Kidney glomerular epithelial cell (primary cell): ENCODE measurements at places on chromosomes 5 and 9.
A peak's percentile ranks its signal among the peaks of the same experiment; 100 is the strongest.

- no peak for DNase-seq
These were observed 765.1 kb upstream of the CTNND2 start for GRCh38 chr5:12669326-12669725.

GRCh38 chr5:57550132-57550531, 67.5 kb upstream of the ACTBL2 start:
- DNase-seq, result no peak

GRCh38 chr5:85441853-85442252, 1057.2 kb upstream of the EDIL3 start:
- no peak for DNase-seq

GRCh38 chr5:103298607-103299188, 40.1 kb downstream of the MACIR start:
- no peak for DNase-seq

GRCh38 chr5:171425596-171426244, 6.3 kb downstream of the FGF18 start:
- DNase-seq, result no peak

DNA sequence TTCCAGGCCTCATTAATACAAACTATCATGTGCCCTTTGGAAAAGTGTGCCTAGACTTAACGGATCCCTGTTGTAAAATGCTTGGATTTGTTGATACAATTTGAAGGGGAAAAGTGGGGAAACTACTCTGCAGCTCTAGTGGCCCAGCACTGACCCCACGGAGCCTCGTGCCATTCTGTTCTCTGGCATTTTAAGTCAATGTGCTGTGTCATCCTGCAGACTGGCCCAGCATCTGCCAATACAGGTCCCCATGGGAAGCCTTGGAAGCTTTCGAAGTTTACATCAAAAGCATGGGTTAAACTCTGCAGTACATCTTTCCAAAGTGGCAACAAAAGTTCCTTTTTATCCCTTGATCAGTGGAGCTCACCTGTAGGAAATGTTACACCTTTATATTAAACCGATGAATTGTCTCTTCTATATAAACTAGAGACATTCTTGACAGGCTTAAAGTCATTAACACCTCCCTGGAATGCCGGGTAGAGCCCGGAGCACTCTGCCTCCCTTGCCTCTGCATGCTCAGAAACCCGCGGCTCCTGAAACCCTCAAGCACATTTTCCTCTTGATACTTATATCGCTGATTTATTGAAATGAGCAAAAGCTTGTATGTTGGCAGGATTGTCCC, 596.0 kb upstream of the ADAMTS16 start:
- no peak for DNase-seq

GRCh38 chr5:112929336-112930081, 7.5 kb upstream of the REEP5 start:
- no peak for DNase-seq

GRCh38 chr5:164256351-164256750, 750.9 kb downstream of the MAT2B start:
- DNase-seq, result no peak

DNA sequence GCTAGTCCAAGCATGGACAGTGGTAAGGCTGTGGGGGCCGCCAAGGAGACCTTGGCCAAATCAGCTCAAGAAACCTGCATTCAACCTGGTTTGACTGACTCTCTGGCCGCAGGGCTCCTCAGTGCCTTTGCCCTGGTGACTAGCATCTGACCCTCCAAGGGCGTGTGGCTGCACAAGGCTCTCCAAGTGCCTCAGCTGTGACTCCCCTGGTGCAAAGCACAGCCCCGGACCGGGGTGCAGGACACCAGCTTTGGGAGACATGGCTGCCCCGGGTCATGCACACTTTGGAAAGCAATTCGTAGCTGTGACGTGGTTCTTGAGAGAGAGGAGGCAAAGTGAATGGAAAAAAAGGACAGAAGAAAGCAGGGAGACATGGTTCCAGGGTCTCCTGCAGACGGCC, 245.2 kb upstream of the IRX2 start:
- no peak for DNase-seq

- DNase-seq, result no peak
These were observed 55.3 kb upstream of the ALDH1A1 start for GRCh38 chr9:73007966-73008672.

- DNase-seq, result no peak
These were observed 97.4 kb downstream of the NR3C1 start for GRCh38 chr5:143306040-143306439.

DNA sequence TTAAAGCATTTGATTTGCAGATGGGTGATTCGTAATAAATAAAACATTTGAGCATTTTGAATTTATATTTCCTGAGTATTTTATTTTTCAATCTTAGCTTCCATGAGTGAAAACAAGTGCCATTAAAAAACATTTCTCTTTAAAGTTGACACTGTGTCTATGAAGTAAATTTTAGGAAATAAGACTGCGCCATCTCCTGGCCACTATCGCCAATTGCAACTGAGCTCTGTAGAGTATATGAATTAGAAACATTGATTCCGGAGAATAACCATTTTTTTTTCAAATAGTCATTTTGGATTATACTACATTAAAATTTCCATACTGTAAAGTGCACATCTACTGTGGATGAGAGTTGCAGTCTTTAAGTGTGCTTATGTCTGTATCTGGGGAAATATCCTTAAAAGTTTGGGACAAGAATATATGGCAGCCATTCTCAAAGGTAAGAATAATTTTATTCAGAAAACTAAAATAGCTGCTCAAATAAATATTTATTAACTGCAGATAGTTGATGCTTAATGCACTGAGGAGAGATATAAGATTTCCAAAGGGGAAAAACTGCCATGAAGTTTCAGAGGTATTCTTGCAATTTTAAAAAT, 5.9 kb downstream of the DMRTA1 start:
- peak; percentile 14 for DNase-seq

DNA sequence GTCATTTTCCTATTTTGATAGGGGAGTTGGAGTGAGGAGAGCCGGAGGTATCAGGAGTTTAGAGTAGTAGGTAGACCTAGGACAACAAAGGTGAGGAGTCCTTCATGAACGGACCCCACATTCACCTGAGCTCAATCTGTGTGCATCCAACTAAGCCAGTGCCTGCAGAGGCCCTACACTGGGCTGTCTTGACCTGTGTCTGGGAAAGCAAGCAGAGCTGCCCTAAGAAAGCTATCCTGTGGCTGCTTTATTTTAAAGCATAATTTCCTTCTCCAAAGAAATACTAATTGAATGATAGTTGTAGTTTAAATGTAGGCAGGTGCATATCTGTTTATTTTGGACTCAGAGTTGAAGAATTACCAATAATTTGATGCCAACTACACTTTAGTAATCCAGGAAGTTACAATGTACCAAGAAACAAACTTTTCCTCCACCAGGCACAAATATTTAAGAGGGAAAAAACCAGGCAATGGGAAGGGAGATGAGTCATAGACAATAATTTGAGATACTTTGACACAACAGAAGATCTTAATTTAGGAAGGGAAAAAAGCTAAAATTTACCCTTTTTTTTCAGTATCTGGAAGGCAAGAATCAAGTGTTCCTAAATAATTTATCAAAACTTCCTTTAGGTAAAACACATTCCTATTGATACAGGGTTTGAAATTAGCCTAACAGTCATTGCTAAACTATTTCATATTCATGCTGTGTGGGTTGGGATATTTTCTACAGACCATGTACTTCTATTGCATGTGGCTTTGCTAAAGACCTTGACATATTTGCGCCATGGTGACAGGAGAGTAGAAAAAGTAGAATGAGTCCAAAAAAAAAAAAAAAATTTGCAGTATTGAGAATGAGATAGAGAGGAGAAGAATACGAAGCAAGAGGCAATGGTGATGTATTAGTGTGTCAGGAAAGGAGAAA, 376.6 kb upstream of the TUSC1 start:
- DNase-seq, result no peak

- DNase-seq, result no peak
These were observed 43.3 kb downstream of the TLE4 start for GRCh38 chr9:79615038-79615437.

DNA sequence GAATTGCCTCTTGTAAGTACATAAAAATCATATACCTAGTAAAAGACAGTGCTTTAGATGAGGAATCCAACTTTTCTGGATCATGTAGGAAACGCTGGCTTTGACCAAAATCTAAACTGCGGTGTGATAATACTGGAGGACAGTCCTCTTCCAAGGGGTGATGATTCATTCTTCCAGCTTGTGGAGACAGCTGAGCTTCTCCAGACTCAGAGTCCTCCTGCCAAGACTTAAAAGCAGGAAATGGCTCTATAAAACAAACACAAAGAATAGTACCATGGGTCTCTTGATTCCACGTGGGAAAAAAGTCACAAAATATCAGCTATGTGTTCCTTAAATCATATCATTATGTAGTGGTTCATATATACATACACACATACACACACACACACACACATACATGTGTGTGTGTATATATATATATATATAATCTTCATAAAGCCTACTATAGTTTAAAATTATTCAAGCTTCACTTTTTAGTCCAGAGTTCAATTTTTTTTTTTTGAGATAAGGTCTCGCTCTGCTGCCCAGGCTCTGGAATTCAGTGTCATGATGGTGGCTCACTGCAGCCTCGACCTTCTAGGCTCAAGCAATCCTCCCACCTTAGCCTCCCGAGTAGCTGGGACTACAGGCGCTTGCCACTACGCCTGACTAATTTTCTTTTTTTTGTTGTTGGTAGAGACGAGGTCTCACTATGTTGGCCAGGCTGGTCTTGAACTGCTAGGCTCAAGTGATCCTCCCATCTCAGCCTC, 65.0 kb downstream of the PKD2L2 start:
- DNase-seq, result peak; percentile 59

DNA sequence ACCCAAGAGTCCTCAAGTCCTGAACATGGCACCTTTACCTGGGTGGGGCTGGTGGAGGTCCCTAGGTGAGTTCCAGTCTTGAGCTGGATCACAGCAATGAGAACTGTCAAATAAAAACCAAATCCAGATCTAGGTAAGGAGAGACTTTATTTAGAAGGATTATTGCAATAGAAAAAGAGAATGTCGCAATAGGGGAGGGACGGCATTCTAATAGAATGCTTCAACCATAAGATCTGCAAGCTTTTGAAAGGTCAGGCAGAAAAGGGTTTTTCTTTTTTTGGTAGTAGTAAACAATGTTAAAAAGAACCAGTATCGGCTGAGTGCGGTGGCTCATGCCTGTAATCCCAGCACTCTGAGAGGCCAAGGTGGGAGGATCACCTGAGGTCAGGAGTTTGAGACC, 5.2 kb upstream of the GCNT1 start:
- DNase-seq, result no peak

- no peak for DNase-seq
These were observed 58.5 kb downstream of the AP3B1 start for GRCh38 chr5:78236046-78236445.

DNA sequence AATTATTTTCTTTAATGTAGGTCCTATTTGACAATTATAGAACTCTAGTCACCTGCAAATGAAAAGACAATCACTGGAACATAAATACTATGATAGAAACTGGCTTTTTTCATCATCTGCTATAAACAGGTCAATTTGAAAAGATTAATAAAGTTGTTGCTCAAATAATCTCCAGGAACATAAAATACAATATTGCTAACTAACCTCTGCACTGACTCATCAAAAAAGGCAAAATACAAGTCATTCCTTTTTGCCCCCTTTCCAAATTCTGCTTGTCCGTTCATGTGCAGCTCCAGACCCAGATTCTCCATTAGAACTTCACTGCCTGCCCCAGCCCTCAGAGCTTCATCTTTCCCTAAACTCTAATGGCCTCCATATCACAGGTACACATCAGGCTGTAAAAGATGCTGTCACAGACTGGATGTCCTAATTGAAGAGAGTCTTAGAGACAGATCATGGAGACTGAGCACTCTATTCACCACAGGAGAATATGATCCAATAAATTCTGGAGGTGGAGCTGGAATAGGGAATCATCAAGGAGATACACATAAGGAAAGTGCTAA, 1.6 kb downstream of the DCTN4 start:
- DNase-seq, result no peak

DNA sequence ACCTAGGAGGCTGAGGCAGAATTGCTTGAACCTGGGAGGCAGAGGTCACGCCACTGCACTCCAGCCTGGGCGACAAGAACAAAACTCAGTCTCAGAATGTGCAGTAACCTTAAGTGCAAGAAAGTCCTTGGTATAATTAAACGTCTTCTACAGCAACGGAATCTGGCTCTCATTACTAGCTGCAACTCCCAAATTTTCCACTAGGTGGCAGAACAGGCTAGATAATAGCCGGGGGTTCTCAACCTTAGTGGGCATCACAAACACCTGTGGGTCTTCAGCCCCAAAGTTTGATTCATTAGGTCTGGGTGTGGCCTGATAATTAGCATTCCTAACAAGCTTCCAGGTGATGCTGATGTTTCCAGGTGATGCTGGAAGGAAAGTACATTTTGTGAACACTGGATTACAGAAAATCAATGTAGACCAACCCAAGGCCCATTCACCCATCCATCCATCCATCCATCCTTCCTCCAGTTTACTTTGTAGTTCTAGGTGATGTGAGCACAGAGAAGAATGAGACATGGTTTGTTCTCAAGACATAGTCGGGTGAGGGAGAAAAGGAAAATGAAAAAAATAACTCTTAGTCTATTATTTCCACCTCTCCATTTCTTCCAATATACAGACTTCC, 37.3 kb downstream of the FBXW2 start:
- DNase-seq, result peak; percentile 22

- peak; percentile 37 for DNase-seq
These were observed 1080.6 kb upstream of the CDH6 start for GRCh38 chr5:30112867-30113266.

GRCh38 chr9:7368410-7369292, 430.9 kb downstream of the DMAC1 start:
- no peak for DNase-seq

DNA sequence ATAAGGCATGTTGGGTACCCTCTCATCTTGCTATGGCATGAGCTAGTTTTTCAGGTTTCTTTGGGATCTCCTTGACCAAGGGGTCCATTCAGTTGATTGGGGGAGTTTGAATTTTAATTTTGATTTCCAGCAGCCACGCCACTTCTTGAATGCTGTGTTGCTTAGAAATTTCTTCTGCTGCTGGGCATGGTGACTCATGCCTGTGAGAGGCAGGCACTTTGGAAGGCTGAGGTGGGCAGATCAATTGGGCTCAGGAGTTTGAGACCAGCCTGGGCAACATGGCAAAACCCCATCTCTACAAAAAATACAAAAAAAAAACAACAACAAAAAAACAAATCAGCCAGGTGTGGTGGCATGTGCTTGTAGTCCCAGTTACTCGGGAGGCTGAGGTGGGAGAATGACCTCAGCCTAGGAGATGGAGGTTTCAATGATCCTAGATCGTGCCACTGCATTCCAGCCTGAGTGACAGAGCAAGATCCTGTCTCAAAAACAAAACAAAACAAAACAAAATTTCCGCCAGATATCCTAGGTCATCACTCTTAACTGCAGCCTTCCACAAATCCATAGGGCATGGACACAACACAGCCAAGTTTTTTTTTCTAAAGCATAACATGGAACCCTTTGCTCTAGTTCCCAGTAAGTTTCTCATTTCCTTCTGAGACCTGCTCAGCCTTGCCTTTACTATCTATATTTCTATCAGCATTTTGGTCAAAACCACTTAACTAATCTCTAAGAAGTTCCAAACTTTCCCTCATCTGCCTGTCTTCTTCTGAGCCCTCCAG, 17.7 kb downstream of the TMC1 start:
- no peak for DNase-seq

DNA sequence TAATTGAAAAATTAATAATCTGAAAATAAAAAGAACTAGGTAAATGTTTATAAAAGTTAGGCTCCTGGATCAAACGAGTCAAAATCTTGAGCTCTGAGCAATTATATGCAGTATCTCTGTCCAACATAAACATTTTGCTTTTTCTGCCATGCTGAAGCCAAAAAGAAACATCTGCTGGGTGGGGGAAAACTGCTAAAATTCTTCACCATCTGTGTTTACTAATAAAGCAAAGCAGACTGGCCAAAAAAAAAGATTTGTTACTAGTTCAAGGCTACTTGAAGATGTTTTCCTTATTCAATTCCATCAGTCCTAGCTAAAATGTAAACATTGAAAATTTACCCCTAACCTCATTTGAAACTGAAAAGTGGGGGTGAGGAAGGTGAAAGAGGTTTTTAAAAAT, 29.7 kb downstream of the GTF3C4 start:
- DNase-seq, result no peak
